ENCODE measurements at places on chromosomes 16 and 17.
A peak's percentile ranks its signal among the peaks of the same experiment; 100 is the strongest.

DNA sequence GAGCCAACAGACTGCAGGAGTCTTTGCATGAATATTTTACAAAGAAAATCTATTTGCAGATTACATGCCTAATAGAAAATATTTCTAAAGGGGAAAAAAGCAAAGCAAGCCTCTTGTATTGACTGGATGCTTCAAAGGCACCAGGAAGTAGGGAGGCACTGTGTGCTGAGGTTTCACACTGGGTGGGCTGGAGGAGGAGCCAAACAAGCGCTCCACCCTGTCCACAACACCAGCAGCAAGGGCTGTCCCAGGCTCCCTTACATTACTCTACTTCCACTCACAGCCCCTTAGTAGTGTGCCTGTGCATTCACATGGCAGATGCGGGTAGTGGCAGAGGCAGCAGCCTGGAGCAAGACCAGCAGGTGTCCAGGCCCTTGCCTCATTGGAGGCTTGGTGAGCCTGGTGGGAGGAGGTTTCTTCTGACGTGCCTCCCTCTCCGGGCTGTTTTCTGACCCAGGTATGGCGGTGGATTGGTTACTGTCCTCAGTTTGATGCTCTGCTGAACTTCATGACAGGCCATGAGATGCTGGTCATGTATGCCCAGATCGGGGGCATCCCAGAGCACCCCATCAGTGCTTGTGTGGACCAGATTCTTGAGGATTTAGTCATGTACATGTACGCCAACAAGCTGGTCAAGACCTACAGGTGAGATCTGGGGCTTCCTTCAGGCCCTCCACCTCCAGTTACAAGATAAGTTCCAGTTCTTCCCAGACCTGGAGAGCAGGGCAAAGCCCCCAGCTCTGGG, 7.0 kb upstream of the CCNF start:
- no peak for DNase-seq

DNA sequence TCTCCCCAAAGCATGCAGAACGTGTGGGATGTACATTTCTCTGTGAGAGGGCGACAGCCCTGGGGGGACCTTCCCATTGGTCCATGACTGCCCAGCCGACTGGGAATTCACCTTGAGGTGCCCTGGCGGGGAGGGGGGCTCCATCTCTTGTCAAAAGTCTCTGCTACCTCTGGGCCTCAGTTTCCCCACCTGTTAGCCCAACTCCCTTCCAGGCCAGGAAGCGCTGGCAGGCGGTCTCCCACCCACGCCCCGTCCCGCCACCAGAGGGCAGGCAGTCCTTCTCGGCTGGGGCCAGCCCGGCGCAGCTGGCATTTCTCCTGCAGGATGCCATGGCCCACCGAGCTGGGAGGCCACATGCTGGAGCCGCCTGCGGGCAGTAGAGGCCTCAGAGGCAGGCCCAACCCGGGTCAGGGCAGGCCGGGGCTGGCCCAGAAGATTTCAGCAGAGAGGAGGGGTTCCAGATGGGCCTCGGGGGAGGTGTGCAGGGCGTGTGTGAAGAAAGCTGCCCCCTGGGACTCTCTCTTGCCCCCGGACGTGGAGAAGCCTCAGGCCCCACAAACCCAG, 16.6 kb downstream of the CD7 start:
- DNase-seq, result peak; percentile 91

DNA sequence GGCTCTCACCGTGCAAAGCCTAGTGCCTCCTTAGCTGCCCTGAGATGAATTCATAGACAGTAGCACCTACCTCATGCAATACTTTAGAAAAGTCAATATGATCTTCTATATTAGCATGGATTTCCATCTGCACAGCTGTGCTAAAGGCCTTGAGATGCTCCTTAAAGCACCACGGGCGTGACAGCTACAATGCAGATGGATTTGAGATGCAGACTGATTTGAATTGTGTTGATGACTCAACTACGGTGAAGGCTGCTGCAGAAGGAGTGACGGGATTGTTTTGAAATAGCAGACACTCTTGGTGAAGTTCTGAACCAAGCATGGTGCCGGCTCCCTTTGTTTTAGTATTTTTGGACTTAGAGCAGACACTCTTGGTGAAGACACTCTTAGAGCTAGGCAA, 88.2 kb downstream of the SPECC1 start:
- DNase-seq, result no peak

- no peak for DNase-seq
Observed at GRCh38 chr17:82457929-82458178, 687 bp upstream of the NARF start.

- no peak for DNase-seq
Observed at GRCh38 chr16:23874613-23875294, 39.0 kb downstream of the PRKCB start.

DNA sequence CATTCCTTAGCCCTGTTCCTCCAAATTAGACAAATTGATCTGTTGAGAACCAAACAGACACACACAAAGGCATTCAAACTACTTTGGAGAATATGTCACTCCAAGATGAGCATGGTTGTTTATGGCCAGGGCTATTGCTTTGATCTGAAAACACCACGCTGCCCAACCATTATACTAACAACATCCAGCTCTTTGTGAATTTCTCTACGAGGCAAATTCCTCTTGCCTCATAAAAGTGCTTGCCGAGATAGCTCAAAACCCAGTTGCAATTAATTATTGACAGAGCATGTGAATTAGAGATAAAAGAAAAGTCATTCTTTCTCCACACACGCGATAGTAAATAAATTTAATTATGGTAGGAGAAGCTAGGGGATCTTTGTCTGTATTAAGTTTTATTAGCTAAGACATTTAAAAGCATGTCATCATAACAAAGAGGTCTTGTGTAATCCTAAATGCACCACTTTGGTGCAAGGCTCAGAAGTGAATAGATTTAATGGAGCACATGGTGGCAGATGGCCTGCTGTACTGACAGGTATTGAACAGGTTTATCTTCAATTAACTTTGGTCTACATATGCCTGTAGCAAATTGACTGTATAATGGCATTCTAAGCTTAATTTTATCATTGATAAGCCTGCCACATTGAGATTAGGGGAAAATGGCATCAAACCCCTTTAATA, 441.8 kb downstream of the HS3ST4 start:
- DNase-seq, result no peak

GRCh38 chr17:29162909-29163341, 17.3 kb downstream of the MYO18A start:
- DNase-seq, result peak; percentile 76

DNA sequence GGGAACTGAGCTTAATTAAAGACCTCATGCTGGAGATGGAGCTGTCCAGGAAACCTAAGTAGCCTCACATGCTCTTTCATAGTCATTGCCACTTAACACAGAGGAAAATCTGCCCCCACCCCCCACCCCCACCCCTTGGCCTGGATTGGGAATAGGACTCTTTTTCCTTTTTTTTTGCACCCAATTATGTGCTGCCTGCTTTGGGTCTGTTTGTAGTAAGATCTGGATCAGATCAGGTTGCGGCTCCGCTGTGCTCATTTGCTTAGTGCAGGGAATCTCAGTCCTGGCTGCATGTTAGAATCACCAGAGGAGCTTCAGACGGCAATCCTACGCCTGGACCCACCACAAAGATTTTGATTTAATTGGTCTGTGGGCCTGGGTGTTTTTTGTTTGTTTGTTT, 219.0 kb downstream of the UTP18 start:
- no peak for DNase-seq

GRCh38 chr17:81858967-81859905, 1.1 kb downstream of the P4HB start:
- no peak for DNase-seq

DNA sequence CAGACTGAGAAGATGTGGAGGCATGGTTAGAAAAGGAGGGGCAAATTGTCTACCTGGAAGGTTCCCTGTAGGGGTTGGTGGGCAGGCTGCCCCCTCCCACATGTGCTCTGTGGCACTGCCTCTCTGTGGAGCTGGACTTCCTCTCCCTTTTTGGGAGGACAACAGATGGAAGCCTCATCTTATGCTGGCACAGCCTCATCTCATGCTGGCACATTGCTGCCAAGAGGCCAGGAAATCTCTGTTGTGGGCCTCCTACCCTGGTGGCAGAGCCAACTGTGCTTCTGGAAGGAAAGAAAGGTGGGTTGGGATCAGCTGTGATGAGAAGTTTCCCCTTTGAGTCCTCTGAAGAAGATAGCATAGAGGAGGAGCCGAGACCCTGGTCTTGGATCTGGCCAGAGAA, 19.7 kb upstream of the BRD7 start:
- no peak for DNase-seq

GRCh38 chr17:81402530-81402941, 7.3 kb downstream of the BAHCC1 start:
- DNase-seq, result no peak
